NCI-H187 treated with DMSO at 0.1 percent for 48 hours (cell line): ENCODE measurements at places on chromosomes 6 and 20.
A peak's percentile ranks its signal among the peaks of the same experiment; 100 is the strongest.

- no peak for DNase-seq
Observed at GRCh38 chr20:53283011-53283410, 310.6 kb downstream of the ZNF217 start.

DNA sequence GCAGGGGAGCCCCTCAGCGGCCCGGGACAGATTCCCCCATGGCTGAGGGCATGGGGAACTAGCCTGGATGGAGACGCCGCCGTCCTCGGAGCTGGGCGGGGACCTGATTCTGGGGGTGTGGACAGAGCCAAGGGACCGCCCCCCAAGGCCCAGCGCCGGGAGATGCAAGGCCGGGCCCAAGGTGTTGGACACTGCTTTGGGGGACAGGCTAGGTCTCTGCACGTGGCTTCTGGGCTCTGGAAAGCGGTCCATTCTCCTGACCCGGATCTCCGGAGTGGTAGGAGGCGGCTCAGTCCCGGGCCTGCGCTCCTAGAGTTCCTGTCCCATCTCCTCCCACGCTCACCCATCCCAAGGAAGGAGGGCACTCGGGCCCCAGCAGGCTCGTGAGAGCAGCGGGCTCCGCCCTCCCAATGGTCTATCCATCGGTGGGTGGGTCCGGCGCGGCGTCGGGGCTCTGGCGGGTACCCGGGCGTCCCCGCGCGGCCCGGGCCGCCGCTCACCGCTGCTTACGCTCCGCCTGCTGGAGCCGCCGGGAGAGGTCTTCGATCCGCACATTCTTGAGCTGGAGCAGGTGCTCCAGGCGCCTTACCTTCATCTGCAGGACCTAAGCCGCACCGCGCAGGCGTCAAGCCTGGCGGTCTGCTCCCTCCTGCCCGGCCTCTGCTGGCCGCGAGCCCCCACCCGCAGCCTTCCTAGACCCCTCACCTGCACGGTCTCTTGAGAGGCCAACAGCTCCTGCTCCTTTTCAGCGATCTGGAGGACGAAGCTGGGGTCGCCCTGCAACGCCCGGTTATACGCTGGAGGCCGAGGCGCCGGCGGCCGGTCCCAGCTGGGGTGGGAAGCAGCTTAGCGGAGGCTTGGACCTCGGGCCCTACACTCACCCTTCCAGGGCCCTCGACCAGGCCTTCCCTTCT, 3.3 kb downstream of the SPEF1 start:
- no peak for DNase-seq

DNA sequence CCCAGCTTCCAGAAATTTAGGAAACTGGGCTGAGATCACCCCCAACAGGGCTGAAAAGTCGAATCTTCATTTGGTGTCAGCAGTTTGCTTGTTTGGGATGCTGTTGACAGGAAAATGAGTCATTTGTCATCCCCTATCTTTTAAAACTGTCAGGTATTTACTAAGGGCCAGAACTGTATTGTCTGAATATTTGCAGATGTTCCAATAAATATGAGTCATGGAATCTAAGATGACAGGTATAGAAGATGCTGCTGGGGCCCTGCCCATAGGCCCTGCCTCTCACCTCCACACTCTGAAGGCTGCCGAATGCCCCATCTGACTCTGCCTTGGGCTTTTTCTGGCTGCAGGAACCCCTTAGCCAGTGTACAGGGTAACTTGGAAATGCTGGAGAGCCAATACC, 3.9 kb downstream of the ETV7 start:
- DNase-seq, result no peak

- no peak for DNase-seq
Observed at GRCh38 chr6:113558966-113559365, 298.2 kb upstream of the MARCKS start.

DNA sequence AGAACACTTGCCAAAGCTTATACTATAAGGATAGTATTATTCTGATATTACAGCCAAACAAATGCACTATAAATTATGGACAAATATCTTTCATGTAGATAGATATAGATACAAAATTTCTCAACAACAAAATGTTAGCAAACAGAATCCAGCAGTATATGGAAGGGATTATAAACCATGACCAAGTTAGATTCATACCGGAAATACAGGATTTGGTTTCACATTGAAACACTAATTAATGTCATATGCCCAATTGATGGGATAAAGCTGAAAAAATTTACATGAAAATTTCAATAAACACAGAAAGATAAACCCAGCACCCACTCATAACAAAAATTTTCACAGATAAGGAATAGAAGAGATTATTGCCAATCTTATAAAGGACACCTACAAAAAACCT, 770.3 kb upstream of the SLC35B3 start:
- DNase-seq, result no peak

DNA sequence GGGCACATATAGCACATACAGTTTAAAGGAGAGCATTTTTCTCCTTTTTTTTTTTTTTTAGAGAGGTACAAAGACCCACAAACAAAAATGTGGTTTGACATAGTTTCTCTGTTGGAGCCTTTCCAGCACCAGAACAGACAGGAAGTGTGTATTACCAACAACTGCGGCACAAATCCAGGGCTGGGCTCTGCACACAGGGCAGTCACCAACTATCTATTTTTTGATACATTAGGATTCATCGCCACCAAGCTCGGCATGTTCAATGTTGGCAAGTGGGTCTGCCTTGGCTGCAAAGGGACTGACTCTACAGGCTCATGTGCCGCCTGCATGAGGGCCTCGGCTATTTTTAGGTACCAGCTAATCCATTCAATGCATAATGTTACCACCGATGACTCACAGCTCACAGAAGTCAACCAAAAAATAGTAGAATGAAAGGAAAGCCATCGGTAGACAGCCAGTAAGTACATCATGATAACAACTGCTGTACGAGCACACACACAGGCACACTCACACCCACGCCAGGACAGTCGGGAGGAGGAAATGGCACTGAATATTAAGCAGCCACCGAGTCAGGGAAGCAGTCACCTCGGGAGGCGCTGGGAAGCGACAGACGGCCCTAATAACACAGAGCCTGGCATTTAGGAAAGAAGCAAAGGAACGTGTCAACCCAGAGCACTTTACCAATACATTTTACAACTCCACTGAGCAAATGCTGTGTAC, 81.6 kb downstream of the GMPR start:
- DNase-seq, result no peak

GRCh38 chr6:170271771-170272314, 19.0 kb downstream of the DLL1 start:
- no peak for DNase-seq

DNA sequence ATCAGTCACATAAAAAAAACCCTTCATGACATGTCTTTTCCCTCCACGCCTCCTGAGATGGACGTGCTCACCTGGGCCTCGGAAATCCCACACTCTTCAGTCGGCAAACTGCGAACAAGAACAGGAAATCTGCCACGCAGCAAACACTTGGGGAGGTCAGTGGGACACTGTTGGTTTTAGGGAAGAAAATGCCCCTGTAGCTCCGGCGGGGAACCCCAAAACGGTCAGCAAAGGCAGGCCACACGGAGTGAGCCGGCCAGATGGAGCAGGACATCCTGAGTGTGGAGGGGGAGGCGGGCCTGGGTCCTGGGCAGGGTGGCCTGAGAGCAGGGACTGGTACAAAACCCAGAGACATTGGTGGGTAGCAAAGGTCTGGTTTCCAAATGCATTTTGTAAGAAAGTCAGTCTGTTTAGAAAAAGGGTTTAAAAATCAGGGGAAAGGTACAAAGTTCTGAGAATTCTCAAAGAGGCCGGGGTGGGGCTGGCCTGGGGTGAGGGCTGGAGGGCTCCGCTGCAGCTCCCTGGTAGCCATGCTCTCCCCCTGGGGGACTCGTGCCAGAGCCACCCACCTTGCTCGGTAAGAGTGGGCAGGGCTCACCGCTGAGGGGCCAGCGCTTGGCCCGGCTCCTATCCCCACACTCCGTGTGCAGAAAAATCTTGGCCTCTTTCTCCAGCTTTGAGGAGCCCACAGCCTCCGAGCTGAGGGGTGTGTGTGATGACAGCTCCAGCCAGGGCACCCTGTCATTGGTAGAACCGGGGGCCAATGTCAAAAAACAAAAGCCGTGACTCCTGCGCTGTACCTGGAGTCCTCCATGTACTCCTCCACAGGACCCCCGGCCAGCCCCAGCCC, 5.2 kb downstream of the SLC2A4RG start:
- no peak for DNase-seq

DNA sequence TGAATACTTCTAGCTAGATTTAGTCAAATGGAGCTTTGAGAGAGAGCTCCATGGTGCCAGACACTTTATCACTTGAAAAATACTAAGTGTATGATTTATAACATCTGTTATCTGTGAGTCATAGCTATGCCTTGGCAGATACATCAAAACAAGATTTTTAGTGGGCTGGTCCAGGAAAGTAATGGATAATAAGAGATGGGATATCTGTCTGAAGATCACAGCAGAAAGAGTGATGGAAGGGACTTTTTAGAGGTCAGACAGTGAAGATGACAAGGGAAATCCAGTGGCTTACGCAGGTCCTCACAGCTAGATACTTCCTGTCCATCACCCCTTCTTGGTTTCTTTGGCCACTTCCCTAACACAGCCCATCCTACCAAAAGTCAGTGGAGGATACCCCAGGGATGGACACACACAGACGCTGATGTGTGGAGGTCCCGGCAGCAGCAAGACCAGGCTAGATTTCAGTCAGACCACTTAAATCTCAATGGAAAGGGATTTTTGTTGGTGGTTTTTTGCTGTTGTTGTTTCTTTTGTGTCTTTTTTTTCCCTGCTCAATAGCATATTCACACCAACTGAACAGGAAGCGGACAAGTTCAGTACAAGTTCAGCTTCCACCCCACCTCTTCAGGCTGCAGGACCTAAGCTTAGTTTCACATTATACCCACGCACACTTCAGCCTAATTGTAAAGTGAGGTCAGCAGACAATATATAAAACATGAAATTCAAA, 209.3 kb downstream of the ALDH8A1 start:
- DNase-seq, result no peak

DNA sequence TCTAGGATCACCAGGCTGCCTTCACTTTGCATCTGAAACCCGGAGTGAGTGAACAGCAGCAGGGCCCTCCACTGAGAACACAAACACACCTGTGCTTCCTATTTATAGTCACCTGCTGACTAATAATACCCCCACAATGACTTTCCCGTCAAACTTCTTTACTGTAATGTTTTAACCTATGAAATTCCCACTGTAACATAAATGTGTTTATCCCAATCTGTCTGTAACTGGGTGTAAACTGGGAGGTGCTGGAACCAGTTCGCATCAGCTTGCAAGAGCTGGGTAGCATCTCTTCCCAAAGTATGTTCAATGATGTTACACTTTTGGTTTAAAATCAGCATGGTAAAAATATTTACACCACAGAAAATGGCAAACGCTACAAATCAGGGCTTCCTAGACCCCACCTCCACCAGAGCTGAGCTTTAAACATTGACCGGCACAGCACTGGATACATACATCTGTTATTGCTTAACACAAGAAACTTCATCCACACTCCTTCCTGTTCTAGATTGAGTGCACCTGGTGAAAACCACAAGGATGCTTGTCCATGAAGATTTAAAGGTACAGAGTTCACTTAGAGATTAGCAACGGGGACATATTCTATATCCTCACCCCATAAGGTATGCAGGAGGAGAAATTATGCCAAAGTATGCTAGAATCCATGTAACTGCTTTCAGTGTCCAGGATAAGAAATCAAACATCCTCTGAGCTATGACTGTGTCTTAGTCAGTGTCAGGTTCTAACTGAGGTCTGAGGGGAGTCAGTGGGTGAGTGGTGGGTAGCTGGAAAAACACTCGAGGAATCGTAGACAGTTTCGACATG, 79.0 kb downstream of the ALDH8A1 start:
- no peak for DNase-seq

DNA sequence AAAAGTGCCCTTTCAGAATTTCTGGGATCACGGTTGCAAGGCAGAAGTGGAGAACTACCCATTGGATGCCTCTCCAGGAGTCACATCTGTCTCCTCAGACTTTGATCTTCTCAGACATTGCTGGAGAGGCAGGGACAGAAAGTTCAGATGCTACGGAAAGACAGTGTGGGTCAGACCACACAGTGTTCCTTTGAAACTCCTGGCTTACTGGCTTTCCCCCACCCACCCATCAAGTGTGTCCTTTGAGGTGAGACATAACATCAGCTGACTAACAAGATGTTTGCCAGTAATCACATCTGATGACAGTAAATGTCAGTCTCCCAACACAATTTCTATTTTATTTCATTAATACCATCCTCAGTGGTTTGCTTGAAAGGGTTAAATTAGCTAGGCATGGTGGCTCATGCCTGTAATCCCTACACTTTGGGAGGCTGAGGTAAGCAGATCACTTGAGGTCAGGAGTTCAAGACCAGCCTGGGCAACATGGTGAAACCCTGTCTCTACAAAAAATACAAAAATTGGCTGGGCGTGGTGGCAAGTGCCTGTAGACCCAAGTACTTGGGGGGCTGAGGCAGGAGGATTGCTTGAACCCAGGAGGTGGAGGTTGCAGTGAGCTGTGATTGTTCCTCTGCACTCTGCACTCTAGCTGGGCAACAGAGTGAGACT, 67.2 kb upstream of the SNX9 start:
- DNase-seq, result no peak

DNA sequence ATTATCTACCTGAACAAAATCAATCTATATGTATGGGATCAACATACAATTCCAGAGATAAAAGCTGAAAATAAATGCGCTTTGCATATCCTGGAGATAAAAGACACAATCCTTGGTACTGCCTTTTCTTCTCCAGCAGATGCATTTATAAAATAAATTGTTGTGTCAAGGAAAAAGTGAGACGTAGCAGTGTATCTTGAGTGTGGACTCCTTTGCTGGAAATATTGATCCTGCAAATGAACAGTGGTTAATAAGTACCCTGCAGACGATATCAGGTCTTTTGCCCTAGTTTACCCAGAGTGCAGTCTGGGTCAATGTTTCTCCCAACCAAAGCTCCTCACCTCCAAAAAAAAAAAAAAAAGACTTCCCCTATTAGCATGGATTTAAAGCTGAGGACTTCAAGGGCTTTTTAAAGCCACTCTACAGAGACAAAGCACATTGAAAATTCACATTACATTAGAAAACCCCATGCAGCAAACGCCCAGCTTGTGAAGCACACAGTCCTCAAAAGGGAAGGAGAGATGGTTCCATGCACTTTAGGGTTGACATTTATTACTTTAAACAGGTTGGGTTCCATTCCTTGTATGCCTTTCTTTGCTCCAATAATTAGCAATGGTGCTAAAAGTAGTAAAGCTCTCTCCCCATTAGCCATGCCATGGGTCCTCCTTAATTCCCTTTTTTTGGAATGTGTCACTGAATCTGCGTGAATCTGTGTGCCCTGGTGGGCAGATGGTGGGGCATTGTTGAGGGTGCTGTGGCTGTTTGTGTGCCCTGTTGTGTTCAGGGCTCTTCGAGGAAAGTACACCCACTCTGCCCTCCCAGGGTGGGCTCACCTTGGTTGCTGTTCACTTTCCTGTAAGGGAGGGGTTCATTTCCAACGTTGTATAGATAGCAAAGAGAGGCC, 21.1 kb downstream of the FOXA2 start:
- DNase-seq, result peak; percentile 27

- no peak for DNase-seq
Observed at GRCh38 chr20:47810721-47811347, 25.6 kb upstream of the SULF2 start.

DNA sequence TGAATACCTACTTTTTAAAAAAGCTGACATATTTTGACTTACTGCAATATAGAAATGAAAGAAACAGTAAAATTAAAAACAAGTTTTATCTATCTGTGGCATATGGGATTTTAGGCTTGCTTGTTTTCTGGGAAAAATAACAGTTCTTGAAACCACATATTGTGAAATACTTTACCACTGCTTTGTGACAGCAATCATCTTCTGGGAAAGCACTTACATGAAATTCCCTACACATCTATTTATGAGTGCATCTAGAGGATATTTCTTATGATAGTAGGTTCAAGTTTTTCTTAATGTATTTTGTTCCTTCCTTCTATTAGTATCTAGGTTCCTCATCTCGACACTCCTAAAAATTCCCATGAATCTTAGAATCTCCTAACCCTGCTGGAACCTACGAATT, 75.2 kb downstream of the STXBP5 start:
- no peak for DNase-seq
